Common myeloid progenitor, CD34-positive (primary cell): ENCODE measurements at places on chromosomes 2 and 18.

- DNase-seq, result no peak
These were observed 40.0 kb upstream of the LAPTM4A start for GRCh38 chr2:20091305-20091991.

- peak; percentile 14 for DNase-seq
These were observed at the start of gene CNGA3 for GRCh38 chr2:98346311-98347236. TSS of gene CNGA3 (plus strand) at chr2:98346456. CDS start at chr2:98369976, 23,520 bp downstream.

DNA sequence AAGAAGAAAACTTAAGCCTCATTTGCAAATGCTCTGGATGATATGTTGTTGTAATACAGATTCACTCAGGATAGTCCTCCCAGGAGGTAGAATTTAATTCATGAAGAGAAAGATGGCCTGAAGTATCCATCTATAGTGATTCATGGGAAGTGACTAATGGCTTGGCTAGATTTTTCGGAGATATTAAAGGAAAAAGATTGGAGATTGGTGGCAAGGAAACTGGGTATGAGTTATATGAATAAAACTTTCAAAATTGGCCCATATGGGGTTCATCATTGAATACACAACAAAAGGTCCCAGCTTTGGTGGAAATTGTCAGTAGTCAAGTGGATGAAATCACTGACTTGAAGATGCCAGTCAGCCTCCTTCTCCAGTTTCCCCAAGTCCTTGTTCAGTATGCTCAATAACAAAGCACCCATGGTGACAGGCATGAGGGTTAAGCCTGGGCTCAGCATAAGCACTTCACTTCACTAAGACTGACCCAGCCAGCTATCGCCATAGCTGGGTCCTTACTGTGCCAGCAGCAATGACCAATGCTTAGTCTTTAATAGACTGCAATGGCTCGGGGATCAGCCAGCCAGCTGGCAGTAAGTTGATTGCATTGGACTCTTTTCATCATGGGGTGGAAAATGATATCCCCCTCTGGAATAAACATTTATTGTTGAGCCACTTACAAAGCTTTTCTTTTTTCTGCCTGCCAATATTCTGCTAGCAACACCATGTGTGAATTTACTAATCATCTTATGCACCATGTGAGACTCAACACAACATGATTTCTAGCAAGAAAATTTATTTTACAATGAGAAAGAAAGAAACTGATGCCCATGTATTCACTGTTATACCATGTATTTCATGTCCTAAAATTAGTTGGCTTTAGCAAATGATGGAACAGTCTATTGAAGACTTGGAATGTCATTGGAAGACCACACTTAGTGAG, 176.6 kb upstream of the TACR1 start:
- no peak for DNase-seq

DNA sequence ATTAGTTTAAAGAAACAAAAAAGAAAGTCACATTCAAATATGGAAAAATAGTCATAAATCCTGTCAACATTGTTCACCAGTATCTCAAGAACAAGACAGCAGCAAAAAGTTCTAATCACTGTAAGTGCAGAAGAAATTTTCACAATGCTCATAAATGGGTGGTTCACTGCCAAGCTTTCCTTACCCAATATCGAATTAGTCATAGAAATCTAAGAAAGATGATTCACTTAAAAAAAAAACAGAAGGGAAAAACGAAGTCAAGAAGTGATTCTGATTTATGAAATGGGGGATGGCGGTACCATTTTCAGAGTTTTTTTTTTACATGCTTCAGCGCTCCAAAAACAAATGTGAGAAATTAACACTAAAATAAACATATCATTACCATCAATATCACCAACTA, 156.7 kb downstream of the EXOC6B start:
- no peak for DNase-seq

DNA sequence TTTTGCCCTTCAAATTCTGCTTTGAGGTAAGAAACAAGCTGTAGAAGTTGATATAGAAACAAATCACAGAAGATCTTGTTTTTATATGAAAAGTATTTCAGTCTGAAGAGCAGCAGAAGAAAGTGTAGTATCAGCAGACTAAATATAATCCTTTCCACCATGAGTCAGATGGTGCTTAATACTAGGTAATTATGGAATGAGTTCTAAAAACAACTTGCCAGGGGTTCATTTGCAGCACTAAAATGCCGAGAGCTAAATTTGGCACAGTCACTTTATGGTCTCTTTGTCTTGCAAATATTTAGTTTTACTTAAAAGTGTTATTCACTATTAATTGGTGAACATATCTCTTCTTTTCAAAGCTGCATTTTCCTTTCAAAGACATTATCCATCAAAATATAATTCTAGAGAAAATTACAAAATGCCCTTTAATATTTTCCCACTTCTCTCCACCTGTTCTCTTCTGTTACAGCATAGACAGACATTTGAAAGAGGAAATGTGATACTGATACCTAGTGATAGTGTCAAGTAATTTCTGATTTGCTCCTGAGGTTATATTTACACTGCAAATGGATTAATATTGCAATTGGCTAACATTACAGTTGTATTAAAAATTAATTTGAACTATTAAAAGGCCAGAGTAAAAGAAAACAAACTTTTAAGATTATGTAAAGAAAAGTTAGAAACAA, 5.3 kb downstream of the MYL1 start:
- no peak for DNase-seq

GRCh38 chr2:167380094-167380493, 491.8 kb downstream of the XIRP2 start:
- no peak for DNase-seq

DNA sequence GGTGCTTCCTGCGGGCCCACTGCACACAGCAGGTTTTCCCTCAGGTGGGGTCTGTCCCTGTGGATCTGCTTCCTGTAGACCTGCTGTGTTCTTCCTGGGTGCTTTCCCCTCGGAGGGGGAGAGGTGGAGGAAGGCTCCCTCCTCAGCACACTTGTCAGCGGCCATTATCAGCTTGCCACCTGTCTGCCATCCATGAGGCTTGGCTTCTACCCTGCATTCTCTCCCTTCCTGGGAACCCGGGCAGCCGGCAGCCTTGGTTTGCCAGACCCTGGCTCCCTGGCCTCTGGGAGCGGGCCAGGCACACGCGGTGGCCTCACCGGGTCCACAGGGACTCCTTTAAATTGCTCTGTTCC, 58.5 kb downstream of the INPP5D start:
- DNase-seq, result no peak

DNA sequence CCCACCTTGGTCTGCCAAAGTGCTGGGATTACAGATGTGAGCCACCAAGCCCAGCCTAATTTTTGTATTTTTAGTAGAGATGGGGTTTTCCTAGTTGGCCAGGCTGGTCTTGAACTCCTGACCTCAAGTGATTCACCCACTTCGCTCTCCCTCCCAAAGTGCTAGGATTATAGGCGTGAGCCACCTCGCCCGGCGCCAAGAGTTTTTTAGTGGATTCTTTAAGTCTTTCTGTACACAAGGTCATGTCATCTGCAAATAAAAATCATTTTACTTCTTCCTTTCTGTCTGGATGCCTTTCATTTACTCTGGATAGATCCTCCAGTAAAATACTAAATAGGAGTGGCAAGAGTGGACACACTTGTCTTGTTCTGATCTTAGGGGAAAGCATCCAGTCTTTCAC, 61.7 kb downstream of the KCMF1 start:
- no peak for DNase-seq

- DNase-seq, result no peak
These were observed 201.7 kb downstream of the NRP2 start for GRCh38 chr2:205883965-205884364.

- DNase-seq, result no peak
These were observed 10.4 kb upstream of the ARID5A start for GRCh38 chr2:96526101-96526591.

DNA sequence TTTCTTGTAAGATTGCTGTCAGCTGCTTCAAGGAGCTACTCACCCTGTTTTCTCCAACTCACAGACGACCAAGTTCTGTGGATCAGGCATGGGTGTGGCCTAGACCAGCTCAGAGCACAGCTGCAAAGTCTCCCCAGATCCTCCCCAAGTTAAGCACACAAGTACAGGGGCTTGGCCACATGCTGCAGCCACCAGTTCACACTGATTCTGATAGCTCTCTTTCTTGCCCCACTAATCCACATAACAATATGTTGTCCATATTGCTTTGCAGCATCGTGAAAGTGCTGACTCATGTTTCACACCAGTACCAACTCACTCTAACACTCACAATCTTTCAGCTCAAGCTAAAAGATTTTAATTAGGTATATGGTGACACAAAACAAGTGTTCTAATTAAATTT, 437.0 kb downstream of the PARD3B start:
- peak; percentile 12 for DNase-seq

GRCh38 chr2:54770676-54771075, 47.2 kb downstream of the EML6 start:
- DNase-seq, result no peak

DNA sequence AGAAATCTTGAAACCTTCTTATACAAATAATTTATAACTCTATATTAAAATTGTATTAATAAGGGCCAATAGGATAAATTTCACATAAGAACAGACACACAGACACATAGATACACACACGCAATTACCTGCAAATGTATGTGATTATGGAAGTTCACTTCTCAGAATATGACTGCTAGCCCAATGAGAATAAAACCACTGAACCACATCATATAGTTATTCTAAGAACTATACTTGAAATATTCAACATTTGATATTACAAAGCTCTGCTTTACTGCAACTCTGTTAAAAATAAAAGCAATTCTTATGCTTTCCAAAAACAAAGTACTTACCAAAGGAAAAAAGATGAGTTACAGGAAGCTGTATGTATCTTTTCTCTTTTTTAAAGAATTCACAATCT, 51.1 kb downstream of the PGAP1 start:
- no peak for DNase-seq

- DNase-seq, result peak; percentile 61
These were observed 632 bp downstream of the AFTPH start for GRCh38 chr2:64524604-64525316.

DNA sequence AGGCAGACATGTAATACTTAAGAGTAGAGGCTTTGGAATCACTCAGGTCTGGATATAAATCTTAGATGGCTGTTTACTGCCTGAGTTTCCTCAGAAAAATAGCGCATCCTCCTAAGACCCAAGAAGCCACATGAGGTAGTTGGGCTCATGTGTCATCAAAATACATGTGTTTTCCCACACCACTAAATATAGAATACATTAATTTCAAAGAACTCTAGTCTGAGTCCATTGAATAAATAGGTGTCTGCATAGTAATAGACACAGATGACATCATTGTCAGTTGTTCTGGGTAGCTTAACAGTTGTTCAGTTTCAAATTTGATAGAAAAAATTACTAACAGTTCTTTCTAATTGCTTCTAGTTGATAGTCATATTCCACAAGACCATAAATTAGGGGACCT, 9.6 kb downstream of the PPP1R1C start:
- no peak for DNase-seq

DNA sequence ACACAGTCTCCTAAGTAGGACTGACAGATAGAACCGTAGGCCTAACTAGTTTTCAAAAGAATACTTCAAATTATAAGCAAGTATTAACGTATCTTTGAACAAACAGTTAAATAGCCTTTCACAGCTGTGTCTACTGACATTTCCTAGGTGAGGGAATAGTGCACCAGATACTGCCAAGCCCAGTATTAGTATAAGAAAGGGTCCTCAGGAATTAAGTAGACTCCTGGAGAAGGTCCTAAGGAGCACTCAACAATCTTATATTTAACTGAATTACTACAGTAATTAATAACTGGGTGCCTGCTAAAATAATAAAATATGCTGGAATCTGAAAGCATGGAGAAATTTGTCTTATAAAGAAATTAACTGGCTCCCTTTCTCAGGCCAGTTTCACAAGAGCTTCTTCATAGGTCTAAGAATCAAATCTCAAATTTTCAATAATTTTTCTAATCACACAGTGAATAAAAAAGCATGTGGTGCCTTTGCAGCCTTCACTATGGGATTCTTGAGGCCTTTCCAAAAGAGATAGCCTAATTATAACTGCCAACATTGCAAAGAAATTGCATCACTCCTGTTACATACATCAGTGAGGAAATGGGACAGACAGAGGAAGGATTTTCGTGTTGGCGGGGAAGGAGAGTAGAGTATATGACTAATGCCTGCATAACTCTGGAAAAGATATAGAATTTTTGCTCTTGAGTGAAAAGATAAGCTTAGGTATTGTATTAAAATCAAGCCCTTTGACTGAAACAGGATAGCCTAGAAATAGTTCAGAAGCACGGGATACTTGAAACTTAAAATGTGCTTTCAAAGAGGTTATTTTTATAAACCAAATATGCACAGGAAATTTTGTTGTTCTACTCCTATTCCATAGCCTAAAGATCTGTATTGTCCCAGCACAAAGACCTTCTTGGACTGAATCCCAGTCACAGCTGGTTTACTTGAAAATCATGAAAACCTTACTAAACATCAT, 228.6 kb upstream of the STK17B start:
- DNase-seq, result no peak

DNA sequence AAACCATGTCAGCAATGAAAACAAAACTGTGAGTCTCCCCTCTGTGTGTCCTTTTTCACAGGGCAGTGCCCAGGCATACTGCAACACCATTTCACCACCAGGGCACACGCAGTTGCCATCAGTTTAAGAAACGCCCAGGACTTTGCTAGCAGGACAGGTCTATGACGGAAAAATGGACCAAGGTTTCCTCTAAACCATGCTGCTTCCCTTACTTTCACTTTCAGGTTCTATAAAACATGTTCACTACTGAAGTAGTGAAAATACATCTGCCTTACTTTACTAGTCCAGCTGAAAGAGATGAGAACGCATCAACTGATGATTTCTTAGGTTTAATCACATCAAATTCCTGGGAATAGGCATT, 110.5 kb downstream of the TCF4 start:
- DNase-seq, result peak; percentile 80

DNA sequence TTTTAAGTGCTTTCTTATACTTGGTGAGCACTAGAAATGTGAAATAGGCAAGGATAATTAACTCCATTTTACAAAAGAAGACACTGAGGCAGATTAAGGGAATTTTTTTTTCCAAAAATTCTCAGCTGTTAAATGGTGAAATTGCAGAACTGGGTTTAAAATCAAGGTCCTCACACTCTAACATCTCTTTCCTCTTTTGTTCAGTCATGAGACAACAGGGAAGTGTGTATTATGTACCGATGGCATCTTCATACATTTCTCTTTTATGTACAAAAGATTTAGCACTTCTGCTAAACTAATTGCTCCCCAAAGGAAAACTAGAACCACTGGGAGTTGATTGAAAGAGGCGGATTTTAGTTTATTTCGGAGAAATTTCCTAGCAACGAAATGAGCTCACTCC, 203.0 kb downstream of the SETBP1 start:
- DNase-seq, result no peak

- DNase-seq, result no peak
These were observed 82.8 kb downstream of the TEX51 start for GRCh38 chr2:126981476-126981875.

DNA sequence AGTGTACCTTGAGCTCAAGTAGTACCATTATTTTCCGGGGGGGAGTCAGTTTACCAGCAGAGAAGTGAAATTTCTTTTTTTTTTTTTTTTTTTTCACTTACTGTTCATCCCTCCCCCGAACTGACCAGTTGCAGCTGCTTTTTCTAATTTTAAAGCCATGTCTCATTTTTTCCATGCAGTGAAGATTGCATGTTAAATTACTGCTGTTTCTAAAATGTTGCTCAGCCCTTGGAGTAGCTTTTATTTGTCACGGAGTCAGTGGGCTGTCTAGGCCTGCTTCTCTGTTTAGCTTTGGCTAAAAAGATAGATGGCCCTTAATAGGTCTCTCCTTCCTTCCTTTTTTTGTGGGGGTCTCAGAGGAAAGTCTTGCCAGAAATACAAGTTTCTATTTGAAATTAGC, 70.2 kb downstream of the NGEF start:
- no peak for DNase-seq
